ENCODE measurements at places on chromosomes 11 and 22.

DNA sequence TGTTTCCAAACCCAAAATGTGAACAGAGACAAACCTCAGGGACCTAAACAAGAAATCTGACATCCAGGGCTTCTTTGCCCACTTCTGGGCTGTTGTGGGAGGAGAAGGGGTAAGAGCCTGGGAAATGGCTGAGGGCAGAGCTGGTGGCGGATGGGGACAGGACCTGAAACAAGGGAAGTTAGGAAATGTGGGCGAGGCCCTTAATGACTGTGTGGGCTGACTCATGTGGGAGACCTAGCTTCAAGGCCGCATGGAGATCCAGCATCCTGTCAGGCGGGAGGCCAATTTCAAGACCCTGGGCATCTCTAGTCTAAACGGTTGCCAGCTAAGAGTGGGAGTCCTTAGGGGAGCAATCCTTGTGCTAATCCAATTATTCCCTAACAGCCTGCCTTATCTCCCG, 2.1 kb upstream of the OAF start:
- no peak for DNase-seq

DNA sequence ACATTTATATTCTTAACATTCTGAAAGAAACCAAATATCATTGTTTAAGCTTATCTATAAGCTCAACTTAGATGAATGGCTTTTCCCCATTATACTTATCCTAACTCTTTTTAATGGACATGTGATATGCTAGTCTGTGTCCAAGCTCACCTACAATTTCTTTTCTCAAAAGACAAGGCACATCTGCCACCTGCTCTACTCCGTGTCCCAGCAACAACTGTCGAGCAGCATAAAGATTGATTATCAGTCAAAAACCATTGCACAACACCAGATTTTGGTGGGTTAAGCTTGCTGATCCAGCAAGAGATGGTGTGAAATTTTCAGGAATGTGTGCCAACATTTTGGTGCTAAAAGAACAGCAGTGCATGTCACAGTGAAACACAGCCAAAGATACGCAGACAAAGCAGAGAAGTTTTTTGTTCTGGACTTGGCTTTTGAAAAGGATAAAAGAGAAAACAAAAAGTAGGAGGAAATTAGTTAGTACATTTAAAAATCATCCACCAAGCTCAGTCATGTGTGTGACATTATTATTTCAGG, 65.8 kb downstream of the DCDC1 start:
- no peak for DNase-seq

DNA sequence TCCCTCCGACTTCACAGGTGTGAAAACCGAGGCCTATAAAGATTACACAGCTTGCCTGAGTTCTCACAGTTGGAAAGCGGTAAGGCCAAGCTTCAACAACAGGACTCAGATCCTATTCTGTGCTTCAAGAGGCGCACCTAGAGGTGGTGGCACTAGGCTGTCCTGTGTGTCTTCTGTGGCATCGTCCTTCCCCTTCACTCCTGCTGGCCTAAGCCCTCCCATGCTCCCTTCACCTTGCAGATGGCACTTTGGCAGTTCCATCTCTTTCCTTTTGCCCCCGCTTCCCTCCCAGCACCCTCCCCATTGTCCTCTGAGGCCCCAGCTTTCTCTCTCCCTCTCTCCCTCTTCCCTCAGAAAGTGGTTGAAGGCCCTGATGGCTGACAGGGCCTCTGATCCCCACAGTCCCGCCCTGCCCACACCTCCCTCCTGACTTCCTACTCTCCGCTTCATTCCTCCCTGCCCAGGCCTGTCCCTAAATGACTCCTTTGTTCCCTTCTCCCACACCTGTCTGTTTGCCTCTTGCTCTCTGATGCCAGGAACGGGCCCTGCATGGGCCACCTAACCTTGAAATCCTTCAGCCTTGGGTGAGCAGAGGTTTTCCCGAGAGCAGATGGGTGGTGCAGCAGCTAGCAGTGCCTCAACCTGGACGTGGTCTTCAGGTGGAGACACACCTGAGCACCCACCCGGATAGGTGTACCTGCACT, 5.8 kb downstream of the TRIM29 start:
- DNase-seq: peak; percentile 16

- no peak for DNase-seq
Measured at GRCh38 chr11:96340555-96340885, 2.5 kb downstream of the MAML2 start.

- DNase-seq: no peak
Measured at GRCh38 chr22:17724678-17725499, 49.4 kb downstream of the BID start.

DNA sequence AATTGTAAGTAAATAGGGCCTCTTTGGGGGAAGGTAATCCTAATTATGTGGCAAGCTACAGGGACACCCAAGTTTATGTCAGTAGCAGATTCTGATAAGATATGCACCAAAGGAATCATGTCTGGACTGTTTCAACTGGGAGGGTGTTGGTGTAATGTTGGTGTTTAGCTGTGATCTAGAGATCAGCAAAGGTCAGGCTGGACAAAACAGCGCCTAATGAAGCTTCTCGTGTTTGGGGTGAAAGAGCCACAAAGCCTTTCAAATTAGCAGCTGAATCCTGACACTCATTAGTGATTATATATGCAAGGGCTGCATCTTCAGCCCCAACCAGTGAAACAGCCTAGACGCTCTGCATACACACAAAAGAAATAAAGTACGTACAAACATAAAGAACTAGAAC, 106.3 kb downstream of the MPPED2 start:
- DNase-seq: no peak

- no peak for DNase-seq
Measured at GRCh38 chr11:35106595-35106994, 32.4 kb upstream of the CD44 start.

DNA sequence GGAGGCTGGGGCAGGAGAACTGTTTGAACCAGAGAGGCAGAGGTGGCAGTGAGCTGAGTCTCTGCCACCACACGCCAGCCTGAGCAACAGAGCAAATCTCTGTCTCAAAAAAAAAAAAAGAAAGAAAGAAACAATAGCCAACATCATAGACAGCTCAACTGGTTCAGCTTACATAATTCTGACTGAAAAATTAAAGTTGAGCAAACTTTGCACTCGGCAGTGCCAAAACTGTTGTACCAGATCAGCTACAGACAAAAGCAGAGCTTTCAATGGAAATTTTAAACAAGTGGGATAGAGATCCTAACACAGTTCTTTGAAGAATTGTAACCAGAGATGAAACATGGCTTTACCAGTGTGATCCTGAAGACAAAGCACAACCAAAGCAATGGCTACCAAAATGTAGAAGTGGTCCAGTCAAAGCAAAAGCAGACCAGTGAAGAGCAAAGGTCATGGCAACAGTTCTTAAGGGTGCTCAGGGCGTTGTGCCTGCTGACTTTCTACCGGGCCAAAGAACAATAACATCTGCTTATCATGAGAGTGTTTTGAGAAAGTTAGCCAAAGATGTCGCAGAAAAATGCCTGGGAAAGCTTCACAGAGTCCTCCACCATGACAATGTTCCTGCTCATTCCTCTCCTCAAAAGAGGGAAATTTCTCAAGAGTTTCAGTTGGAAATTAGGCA, 59.3 kb downstream of the TTC28 start:
- no peak for DNase-seq

DNA sequence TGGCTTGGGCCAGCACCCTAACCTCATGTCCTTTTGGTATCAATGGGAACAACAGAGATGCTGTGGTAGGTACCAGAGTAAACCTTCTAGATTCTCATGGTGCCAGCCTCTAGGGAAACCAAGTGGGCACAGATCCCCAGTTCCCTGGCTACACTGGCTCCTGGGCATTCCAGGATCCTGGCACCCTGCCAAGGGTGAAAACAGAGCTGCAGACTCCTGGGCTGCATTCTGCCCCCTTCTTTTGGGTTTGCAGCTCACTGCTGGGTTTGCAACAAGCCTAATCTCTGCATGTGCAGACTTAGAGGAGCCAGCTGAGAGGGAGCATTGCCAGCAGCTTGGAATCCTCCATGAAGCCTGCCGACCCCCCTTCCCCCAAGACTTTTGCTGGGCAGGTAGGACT, 30.6 kb downstream of the PRDM11 start:
- DNase-seq: no peak

DNA sequence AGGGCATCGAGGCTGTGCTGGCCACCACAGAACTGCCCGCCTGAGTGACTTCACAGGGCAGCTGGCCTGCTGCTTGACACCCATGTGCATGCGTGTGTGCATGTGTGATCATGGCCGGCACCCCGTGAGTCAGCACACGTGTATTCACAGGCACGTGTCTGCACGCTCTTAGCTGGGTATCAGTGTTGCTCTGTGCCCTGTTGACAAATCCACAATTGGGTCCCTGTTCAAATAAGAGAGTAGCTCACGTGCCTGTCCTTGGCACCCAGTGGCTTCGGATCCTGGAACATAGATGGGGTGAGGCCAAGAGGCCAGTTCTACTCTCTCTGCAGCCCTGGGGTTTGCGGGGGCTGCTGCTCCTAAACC, 14.0 kb downstream of the B3GAT1 start:
- DNase-seq: no peak

DNA sequence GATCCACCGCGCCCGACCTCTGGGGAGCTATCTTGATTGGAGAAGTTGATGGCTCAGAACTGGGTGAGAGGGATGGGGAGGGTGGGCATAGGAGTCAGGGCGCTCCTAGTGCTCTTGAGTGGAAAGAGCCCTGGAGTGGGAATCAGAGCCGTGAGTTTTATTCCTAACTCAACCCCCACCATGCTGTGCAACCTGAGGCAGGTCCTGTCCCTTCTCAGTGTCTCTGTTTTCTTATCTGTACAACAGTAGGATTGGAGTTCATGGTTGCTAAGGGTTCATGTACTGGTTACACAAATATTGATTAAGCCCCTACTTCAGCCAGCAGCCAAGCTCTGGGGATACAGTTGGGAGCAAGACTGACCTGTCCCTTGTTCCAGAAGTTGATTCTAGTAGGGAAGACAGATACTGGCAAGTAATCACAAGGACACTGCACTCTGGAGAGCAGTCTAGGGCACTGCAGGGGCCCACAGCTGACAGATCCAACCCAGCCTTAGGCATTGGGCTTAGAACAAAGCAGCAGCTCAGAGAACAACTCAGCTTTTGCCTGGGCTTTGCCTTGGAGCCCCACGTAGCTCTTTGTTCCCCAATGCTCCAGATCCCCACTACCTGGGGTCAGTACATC, 12.4 kb upstream of the DAGLA start:
- DNase-seq: no peak

DNA sequence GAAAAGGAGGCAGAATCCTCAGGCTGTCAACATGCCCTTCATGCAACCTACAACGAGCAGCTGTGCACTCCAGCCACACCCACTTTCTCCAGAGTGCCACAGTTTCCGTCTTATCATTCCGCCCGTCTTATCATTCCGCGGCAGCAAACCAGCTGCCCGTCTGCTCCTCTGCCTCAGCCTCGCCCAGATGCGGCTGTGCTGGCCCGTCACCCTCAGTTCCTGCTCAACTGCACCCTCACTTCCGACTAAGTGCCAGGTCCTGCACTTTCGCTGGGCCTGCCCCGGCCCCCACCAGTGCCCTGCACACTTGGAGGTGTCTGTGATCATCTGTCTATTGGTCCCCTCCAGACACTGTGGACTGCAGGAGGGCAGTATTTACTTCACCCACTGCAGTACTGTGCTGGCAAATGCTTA, 43.7 kb downstream of the MICAL3 start:
- peak; percentile 27 for DNase-seq

DNA sequence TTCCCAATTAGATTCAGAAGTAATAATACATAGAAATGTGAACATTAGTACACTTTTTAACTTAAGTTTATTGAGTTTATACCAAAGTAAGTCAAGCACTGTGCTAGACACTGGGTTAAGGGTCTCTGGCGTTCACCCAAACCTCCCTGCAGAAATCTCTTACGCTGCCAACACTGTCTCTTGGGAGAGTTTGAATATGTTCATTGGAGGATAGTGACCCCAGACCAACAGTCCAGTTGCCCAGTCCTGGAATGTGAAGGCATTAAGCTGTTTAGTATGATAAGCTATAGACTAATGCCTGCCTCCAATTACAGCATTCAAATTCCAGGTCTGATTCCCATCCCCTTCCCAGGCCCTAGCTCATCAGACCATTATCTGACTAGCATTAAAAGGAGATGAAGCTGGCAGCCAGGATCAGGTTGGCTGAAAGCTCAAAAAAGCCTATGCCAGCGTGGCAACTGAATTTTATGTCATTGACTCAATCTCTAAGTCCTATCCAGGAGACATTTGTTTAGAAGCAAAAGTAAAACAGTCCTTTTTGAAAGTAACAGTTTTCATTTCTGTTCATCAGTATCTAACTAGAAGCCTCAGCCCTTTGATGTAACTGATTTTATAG, 77.8 kb downstream of the SFI1 start:
- DNase-seq: no peak

DNA sequence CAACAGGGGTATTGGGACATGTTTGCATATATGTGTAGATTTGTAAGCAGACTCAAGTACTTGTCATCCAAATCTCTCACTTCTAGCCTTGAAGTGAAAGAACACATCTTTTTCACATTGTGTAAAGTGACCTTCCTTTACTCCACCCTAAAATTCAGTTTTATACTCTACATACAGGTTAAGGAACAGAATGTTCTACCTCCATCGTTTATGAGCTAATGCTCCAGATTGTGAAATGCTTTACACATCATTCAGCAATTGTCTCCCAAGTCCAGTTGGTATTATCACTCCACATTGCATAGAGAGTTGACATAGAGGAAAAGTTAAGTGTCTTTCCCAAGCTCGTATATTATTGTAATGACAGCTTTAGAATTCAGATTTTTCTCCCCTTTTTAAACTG, 46.1 kb upstream of the BLID start:
- no peak for DNase-seq

GRCh38 chr11:99932684-99933083, 754.4 kb upstream of the ARHGAP42 start:
- DNase-seq: no peak

GRCh38 chr11:121610706-121611105, 157.9 kb upstream of the SORL1-AS1 start:
- no peak for DNase-seq

GRCh38 chr11:124519850-124520549, 23.5 kb downstream of the OR8B12 start:
- DNase-seq: no peak

DNA sequence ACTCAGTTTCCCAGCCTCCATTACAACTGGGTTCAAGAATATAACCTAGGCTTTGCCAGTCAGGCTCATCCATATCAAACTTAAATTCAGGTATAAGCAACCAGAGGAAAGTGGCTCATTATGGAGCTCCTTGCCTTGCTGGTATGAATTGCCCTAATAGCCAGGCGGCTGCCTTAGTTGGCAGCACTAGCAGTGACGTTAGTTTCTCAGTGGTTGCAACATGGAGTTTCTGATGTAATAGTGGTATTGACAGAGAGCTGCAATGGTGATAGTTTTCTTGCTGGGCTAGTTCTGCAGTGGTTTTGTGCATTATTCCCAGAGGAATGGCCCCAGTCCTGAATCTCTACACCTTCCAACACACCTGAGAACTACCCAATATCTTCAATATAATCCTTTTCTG, 3.8 kb upstream of the TMEM123 start:
- DNase-seq: no peak

- DNase-seq: no peak
Measured at GRCh38 chr22:37924386-37925065, 18.4 kb downstream of the MICALL1 start.

- no peak for DNase-seq
Measured at GRCh38 chr22:44256085-44256484, 56.7 kb downstream of the SHISAL1 start.

GRCh38 chr11:126573325-126573978, 218.0 kb downstream of the ST3GAL4 start:
- DNase-seq: no peak
